HCT116 (cell line): ENCODE measurements at places on chromosomes 6 and 20.
A peak's percentile ranks its signal among the peaks of the same experiment; 100 is the strongest.

- no peak for DNase-seq
These were observed 228.4 kb upstream of the RSPO3 start for GRCh38 chr6:126890055-126890454.

GRCh38 chr6:69019832-69020231 lies 384.8 kb downstream of the ADGRB3 start:
- DNase-seq: no peak

DNA sequence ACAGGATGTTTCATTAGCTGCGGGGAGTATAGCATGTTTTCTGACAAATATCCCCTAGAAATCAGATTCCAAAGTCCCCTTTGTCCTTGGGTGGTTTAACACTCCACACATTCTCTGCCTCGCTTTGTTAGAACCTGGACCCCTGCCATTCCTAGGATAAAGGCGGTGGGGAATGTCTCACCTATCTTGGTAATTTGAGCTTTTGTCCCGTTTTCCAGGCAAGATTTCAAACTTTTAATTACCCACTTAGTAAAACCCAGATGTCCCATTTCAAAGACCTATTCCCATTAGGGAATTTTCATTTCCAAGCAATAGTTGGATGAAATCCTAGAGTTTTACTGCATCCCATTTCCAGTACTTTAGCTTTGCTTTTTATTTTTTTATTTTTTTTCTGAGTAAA lies 501.0 kb upstream of the MAP3K7 start:
- DNase-seq: no peak

GRCh38 chr6:73043446-73043845 lies 181.8 kb downstream of the KHDC1L start:
- DNase-seq: no peak

GRCh38 chr20:52649727-52650126 lies 322.4 kb upstream of the TSHZ2 start:
- no peak for DNase-seq

- DNase-seq: no peak
These were observed 4.3 kb upstream of the KCNG1 start for GRCh38 chr20:51027035-51027795.

DNA sequence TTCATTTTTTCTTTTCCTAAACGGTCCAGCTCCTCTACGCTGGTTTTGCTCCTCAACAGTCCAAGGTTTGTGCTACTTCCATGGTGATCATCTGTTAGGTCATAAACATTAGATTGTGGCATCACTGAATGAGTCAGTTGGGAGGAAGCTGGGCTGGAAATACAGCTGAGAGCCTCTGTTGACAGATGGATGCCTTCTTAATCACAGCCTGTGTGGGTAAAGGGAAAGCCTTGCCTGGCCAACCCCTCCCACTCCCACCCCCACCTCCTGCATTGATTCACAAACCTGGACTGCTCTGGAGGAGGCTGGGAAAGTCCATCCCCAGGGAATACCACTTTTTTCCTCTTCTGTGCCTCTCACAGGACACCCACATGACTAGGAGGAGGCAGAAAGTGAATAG lies 180.6 kb upstream of the CCN2 start:
- peak; percentile 8 for DNase-seq

- DNase-seq: no peak
These were observed 193.8 kb downstream of the SMOC2 start for GRCh38 chr6:168634541-168635328.

DNA sequence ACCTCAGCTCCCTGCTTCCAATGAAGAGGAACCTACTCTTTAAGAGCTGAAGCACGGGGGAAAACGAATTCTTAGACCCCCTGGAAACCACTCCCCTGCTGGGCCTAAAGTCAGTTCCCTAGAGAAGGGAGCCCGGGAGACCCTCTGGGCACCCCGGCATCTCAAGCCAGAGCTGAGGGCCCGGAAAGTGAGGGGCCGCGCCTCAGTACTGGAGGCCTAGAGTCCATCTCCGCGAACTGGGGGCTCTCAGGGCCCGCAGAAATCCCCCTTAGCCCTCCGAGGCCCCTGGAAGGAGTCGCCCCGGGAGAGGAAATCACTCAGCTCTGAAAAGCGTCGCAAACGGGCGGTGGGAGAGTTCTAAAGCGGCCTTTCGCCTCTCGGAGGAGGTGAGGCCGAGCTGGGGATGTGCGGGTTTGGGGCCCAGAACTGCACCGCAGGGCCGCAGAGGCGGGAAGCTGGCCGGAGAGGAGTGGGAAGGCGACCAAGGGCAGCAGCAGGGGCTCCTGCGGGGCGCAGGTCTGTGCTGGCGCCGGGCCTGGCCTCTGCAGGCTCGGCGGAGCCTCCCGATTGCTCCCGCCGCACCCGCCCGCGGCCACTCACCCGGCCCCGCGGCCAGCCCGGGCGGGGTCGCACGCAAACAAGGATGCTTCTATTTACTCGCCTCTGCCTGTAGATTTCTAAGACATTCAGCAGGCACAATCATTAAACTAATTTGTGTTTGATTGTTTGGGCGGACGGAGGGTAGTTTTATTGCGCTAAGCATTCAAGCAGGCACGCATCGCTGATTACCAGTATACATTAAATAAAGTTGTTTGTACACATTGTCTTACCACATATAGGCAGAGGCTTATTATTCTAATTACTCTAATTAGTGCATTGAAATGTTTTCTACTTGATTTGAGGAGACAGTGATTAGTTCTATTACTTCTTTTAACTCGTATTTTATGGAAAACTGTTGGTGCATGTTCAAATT lies 9.2 kb downstream of the POU3F2 start:
- no peak for DNase-seq

GRCh38 chr6:105382496-105382895 lies 20.4 kb downstream of the PREP start:
- DNase-seq: no peak

DNA sequence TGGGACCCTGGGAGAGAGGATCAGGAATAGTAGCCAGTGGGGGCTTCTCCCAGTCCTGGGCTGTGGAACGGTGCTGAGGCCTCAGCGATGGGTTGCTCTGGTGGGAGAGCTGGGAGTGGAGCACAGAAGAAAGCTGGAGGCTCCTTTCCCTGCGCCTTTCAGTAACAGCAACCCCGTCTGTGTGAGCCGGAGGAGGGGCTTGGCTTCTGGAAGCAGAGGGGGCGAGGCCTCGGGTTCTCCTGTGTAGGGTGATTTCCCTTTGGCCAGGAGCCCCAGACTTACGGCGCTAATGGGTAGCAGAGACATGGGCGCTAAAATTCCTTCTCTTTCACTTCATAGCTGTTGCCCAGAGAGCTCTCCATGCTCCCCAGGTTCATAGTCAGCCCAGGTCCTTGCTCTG lies 55.0 kb downstream of the DAAM2 start:
- no peak for DNase-seq

DNA sequence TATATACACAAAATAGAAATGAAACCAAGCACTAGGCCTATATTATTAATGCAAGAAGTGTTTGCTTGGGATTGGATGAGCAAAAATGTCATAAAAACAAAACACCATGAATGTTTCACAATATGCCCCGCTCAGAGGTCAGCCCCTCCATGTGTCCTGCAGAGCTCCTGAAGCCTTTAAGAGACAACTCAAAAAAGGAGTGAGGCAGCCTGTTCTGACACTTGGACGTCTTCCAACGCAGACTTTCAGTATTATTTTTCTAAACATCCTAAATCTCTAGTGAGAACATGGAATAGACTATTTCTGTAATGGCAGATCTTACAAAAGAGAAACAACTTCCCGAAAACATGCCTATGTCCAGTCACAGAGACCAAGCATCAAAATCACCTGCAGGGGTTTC lies 322.6 kb downstream of the PRKN start:
- no peak for DNase-seq

DNA sequence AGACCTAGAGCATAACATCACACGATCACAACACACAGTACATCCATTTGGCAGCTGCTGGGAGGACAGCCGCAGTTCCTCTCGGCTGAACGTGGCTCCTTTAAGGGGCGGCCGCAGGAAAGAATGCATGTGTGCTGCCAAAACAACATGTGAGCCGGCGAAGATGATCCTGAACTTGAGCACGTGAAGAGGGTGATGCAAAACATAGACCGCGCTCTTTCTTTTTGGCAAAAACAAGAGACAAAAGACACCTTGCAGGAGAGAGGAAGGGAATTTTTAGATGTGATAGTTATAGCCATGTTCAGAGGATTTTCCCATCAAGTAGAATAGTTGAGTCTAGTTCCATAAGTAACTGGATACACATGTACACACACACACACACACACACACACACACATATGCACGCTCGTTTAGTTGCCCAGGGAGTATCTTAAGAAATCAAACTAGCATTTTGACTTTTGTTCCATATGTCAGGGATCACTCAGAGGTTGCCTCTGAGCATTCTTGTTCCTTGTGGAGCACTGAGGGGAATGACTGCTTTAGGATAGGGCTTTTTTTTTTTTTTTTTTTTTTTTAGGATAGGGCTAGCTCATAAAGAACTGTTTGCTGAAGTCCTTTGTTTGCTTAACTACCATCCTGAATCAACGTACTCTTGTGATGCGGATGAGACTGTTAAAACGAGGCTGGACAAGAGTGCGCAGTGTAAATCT lies 21.7 kb upstream of the RANBP9 start:
- no peak for DNase-seq

GRCh38 chr20:63759377-63759901 lies 19.9 kb downstream of the SLC2A4RG start:
- no peak for DNase-seq
